MCF 10A (cell line): ENCODE measurements at places on chromosomes 16 and 17. TPM values are rescaled to one million over a fixed set of nuclear protein-coding genes. Genes with fewer than 3 reads are reported as not detected.
A peak's percentile ranks its signal among the peaks of the same experiment; 100 is the strongest.

- H3K4me3 ChIP-seq: no peak overlapping the region
- DNase-seq: no peak
- H3K4me1 ChIP-seq: peaks cover 18% of the 10 kb centered on the region
- H3K27me3 ChIP-seq: no peaks in the 10 kb centered on the region
- H3K36me3 ChIP-seq: no peaks in the 10 kb centered on the region
These were observed 24.7 kb downstream of the LIMD2 start for GRCh38 chr17:63675231-63675606.

DNA sequence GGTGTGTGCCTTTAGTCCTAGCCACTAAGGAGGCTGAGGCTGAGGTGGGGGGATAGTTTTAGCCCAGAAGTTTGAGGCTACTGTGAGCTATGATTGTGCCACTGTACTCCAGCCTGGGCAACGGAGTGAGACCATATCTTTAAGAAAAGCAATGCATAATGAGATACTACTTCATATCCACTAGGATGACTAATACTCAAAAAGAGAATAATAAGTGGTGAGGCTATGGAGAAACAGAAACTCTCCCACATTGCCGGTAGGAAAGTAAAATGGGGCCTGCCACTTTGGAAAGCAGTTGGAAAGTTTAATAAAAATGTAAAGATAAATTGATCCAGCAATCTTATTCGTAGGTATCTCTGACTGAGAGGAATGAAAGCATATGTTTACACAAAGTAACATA, 4.6 kb upstream of the NPIPB2 start:
- H3K27ac ChIP-seq: no peak overlapping the region
- no peaks in the 10 kb centered on the region for H3K27me3 ChIP-seq
- H3K36me3 ChIP-seq: no peaks in the 10 kb centered on the region
- no peaks in the 10 kb centered on the region for H3K4me1 ChIP-seq
- no peak for DNase-seq

- H3K4me3 ChIP-seq: no peak within 1 kb of the TSS
- H3K27ac ChIP-seq: no peak within 1 kb of the TSS
- H3K4me1 ChIP-seq: no peaks in the 10 kb centered on the region
- H3K27me3 ChIP-seq: peaks cover 16% of the 10 kb centered on the region
- peaks cover 4% of the 10 kb centered on the region for H3K36me3 ChIP-seq
These were observed at the start of gene SLC22A31 for GRCh38 chr16:89200124-89200849. Gene SLC22A31 (minus strand): TSS chr16:89200537. CDS start chr16:89200501, 36 bp downstream.

DNA sequence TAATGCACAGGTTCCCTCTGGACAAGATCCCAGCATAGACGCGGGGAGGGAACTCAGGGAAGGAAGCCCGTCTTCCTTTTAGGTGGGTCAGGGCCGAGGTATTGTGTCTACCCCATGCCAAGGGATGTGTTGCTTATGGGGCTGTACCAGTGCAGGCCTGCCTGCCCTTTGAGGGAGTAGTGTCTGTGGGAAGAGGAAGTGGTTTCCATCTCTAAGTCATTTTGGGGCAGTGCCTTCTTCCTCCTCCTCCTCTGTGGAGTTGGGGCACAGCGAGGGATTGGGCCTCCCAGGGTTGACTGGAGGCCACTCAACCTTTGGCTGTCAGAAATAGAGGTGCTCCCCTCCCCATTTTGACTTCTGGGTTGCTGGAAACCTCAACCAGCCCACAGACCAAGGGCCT, 26.5 kb downstream of the GJD3 start:
- no peak overlapping the region for H3K27ac ChIP-seq
- DNase-seq: no peak

GRCh38 chr16:1066584-1067172, 5.9 kb upstream of the SSTR5 start:
- no peak overlapping the region for H3K27ac ChIP-seq
- H3K4me3 ChIP-seq: no peak overlapping the region
- peaks cover 51% of the 10 kb centered on the region for H3K27me3 ChIP-seq

DNA sequence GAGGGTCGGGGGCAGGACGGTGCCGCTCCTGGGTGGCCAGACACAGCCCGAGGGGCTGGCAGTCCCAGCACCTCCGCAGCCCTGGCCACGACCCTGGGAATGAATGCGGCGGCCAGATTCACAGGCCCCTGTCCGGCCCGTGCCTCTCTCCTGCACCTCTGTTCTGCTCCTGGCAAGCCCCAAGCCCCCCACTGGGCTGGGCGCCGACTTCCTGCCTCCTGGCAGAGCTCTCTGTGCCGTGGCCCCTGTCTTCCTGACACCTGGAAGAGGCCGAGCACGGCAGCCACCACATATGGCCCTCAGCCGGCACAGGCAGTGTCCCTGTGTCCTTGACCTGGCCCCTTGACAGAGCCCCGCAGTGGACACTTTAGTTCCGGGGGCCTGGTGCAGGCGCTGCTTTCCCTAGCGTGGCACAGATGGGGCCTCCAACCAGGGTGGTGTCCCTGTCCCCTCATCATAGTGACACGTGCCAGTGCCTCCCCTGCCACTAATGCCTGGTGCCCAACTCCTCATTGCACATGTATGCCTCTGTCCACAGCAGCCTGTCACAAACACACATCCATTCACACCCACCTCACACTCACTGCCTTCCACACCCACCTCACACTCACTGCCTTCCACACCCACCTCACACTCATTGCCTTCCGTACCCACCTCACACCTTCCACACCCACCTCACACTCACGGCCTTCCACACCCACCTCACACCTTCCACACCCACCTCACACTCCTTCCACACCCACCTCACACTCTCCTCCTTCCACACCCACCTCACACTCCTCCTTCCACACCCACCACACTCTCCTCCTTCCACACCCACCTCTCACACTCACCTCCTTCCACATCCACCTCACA, 110.6 kb upstream of the PLCG2 start:
- H3K27me3 ChIP-seq: no peaks in the 10 kb centered on the region
- H3K4me1 ChIP-seq: no peaks in the 10 kb centered on the region

DNA sequence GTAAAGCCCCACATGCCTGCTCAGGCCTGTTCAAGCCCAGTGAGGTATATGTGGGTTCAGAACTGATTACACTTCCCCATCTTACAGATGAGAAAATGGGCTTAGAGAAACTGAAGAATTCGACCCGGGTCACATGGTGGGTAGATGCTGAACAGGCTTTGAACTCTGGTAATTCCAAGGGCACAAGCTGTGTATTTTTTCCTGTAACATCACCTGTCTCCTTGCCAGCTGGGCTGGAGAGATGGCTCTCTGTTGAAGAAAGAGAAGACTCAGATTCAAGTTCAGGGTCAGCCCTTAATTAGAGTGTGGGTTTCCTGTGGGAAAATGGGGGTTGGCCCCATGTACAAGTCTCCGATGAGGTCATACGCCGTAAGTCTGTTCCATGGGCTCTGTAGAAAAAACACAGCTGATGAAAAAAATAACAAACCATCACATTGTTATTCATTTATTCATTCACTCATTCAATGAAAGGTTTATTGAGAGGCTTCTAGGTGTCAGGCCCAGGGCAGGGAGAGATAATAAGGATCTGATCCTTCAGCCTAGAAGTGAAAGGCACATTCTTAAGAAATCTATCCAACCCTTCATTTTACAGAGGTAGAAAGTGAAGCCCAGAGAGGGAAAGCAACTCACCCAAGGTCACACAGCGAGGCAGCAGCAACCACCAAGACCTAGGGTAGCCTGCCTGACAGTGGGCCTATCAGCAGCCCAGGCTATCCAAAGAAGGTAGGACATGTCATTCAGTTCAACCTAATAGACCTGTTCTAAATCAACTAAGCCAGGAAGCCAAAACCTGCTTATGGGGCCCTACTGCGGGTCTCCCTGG, 482.8 kb downstream of the SOX9 start:
- peak overlapping the region; percentile 85 for H3K27ac ChIP-seq
- peaks cover 47% of the 10 kb centered on the region for H3K4me1 ChIP-seq
- H3K4me3 ChIP-seq: peak overlapping the region; percentile 34
- H3K27me3 ChIP-seq: no peaks in the 10 kb centered on the region

PLXDC1 gene
- total RNA-seq: 0.22 and 0.61 TPM in 2 replicates
